Esophagus muscularis mucosa (tissue), 4 donors: ENCODE measurements at places on chromosomes 11 and 22. TPM values are rescaled to one million over a fixed set of nuclear protein-coding genes. Genes with fewer than 3 reads are reported as not detected.

GRCh38 chr22:46156031-46156430, 5.7 kb downstream of the PPARA start:
- H3K27me3 ChIP-seq = no peaks in the 10 kb centered on the region
- no peak for DNase-seq
- no peak overlapping the region for H3K4me3 ChIP-seq

GRCh38 chr11:114775875-114776621, 97.7 kb downstream of the NXPE2 start:
- no peaks in the 10 kb centered on the region for H3K4me1 ChIP-seq
- DNase-seq = no peak
- no peak overlapping the region for H3K27ac ChIP-seq
- H3K4me3 ChIP-seq = no peak overlapping the region
- no peaks in the 10 kb centered on the region for H3K27me3 ChIP-seq
- H3K36me3 ChIP-seq = no peaks in the 10 kb centered on the region

- no peak for DNase-seq
- no peaks in the 10 kb centered on the region for H3K27me3 ChIP-seq
- H3K27ac ChIP-seq = no peak overlapping the region
- no peak overlapping the region for H3K4me3 ChIP-seq
Measured at GRCh38 chr22:29772170-29772641, 5.0 kb downstream of the UQCR10 start.

- H3K27me3 ChIP-seq = no peaks in the 10 kb centered on the region
- DNase-seq = peak; percentile 94
- no peaks in the 10 kb centered on the region for H3K36me3 ChIP-seq
- H3K27ac ChIP-seq = peak overlapping the region; percentile 58
Measured at GRCh38 chr11:33899400-33900037, 7.6 kb upstream of the LMO2 start.

CDPF1 gene
- 16.3 TPM for total RNA-seq
